ENCODE measurements at places on chromosomes 13 and 19.

DNA sequence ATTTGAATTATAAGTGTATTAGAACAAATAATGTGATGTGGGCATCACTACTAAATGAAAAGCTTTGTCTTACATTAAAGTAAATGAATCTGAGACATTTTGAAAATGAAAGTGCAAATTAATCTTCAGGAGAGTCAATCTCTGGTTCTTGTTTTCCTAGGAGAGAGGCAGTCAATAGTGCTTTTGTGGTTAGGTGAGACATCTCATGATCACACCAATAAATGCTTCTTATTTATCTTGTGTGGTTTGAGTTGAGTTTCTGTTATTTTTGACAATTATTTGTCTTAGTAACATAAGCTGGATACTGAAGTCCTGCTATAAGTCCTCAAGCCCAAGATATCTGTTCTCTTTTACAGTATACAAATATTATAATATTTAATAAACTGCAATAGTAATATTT is 1378.0 kb upstream of the PCDH9 start:
- no peak for DNase-seq

DNA sequence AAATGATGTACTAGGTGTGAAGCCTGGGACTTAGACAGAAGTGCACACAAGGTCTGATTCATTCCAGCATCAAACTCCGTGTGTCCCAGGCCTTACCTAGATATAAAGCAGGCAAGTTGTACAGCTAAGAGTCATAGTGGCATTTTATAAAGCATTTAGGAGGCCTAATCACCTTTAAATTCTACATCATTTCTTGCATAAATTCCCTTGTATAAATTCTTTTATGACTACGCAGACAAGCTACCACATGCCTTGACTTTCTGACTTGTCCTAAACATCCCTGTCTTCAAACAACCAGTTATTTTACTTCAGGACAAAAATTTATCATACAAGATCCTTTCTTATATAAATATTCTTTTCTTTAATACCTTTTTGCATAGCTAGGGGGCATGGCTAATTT is 22.5 kb downstream of the TMEM255B start:
- DNase-seq, result no peak

GRCh38 chr13:76012091-76012721 is 376.1 kb downstream of the LMO7 start:
- no peak for DNase-seq

GRCh38 chr13:27455331-27455855 is 5.0 kb upstream of the MTIF3 start:
- DNase-seq, result peak; percentile 27

GRCh38 chr19:43809762-43810696 is 7.8 kb upstream of the LYPD5 start:
- peak; percentile 42 for DNase-seq

DNA sequence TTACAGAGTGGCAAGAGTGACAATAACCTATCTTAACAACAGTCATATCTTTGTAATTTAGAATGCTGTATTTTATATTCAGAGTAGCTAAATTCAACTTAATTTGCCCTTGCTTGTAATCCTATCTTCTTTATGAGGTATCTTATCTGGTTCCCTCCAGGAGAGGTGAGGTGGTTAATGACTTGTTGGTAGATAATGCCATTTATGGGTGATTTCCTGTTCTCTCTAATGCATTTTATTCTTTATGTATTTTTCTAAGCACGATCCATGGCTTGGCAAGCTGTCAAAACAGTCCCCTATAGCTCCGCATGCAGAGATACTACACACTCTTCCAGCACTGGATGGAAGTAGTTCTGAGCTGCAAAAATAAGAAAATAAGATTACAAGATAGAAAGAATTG is 267.9 kb downstream of the LMO7 start:
- no peak for DNase-seq

DNA sequence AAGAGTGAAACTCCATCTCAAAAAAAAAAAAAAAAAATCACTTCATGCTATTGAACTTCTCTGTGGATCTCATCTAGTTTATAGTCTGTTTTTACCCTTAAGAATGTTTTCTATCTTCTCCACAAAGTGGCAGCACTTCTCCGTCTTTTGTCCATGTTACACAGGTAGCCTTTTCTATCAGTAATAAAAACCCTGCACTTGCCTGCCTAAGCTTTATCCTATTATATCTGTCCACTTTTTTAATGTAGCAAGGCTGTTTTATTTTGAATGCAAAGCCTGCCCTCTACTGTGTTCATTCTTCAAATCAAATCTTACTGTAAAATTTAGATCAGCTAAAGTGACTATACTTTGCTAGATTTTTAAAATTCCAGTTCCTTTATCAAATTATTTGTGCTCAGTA is 124.0 kb downstream of the STOML3 start:
- no peak for DNase-seq

Data from AG08396 (cell line).